Stimulated activated CD4-positive, alpha-beta T cell treated with anti-CD3 and anti-CD28 coated beads, TNF-alpha, amount 100 ng/mL, for 4 hours (primary cell): ENCODE measurements at places on chromosomes 2 and 18.

DNA sequence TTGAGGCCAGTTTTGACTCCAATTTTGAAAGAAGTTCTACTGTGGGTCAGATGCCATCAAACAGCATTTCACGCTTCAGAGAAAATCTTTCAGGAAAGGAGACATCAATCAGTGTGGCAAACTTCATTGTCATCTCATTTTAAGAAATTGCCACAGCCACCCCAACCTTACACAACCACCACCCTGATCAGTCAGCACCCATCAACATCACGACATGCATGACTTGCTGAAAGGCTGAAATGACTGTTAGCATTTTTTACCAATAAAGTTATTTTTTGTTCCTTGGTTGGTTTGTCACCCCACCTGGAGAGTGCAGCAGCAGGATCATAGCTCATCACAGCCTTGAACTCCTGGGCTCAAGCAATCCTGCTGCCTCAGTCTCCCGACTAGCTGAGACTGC lies 10.4 kb downstream of the DNAJC10 start:
- DNase-seq: no peak

GRCh38 chr2:40690525-40690924 lies 238.6 kb upstream of the SLC8A1 start:
- no peak for DNase-seq

DNA sequence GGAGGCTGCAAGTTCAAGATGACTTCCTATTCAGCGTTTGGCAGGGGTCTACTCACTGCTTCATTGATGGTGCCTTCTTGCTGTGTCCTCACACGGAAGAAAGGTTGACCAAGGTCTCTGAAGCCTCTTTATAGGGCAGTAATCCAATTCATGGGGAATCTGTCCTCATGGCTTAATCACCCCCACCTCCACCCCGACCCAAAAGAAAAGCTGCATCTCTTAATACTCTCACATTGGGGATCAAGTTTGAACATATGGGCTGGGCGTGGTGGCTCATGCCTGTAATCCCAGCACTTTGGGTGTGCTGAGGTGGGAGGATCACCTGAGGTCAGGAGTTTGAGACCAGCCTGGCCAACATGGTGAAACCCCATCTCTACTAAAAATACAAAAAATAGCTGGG lies 36.4 kb upstream of the HNMT start:
- no peak for DNase-seq

GRCh38 chr2:62475172-62476011 lies 30.6 kb downstream of the TMEM17 start:
- DNase-seq: no peak

DNA sequence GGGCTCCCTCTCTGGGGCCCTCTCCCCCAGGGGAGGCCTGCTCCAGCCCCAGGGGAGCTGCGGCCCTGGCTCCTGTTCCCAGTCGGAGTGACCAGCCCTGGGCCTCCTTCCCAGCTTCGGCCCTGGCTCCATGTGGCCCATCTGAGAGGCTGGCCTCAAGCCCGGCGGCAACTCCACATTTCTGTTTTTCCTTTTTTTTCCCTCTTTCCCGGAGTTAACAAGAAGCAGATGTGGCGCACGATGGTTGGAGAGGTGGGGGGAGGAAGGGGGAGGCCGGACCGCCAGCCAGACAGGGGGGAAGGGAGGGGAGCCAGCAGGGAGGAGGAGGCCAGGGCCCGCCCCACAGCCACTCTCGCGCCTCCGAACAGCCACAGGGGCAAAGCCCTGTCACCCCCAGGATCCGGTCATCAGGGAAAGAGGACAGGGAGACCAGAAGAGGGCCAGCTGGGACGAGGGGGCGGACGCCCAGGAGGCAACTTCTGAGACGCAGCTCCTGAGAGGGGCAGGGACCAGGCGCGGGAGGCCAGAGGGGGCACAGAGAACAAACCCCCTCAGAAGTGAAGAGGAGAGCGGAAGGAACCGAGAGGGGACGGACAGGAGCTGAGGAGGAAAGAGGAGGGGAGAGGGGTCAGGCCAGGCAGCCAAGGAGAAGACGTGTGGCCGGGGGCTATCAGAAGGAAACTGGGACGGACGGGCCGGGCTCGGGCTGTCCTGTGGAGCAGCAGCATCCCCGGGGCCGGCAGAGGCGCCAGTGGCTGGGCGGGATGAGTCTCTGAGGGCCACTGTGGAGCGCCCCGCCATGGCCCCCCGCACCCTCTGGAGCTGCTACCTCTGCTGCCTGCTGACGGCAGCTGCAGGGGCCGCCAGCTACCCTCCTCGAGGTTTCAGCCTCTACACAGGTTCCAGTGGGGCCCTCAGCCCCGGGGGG lies at the start of gene EMILIN1:
Gene EMILIN1 (plus strand): TSS at position 349 of the 928 bp plus-strand sequence. CDS start 451 bp downstream, at position 800.
- no peak for DNase-seq

- no peak for DNase-seq
These were observed 30.2 kb downstream of the XDH start for GRCh38 chr2:31384351-31384750.

GRCh38 chr2:37375741-37376288 lies 31.4 kb downstream of the QPCT start:
- DNase-seq: no peak

DNA sequence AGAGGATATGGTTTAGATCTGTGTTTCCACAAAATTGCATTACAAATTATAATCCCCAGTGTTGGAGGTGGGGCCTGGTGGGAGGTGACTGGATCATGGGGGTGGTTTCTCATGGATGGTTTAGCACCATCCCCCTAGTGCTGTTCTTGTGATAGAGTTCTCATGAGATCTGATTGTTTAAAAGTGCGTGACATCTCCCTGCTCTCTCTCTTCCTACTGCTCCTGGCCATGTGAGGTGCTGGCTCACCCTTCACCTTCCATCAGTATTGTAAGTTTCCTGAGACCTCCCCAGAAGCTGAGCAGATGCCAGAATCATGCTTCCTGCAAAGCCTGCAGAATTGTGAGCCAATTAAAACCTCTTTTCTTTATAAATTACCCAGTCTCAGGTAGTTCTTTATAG lies 33.1 kb downstream of the LHCGR start:
- DNase-seq: no peak

- DNase-seq: no peak
These were observed 83.9 kb downstream of the ACTR3 start for GRCh38 chr2:113973810-113974209.

GRCh38 chr18:31500051-31500688 lies 2.2 kb downstream of the DSG2 start:
- no peak for DNase-seq

DNA sequence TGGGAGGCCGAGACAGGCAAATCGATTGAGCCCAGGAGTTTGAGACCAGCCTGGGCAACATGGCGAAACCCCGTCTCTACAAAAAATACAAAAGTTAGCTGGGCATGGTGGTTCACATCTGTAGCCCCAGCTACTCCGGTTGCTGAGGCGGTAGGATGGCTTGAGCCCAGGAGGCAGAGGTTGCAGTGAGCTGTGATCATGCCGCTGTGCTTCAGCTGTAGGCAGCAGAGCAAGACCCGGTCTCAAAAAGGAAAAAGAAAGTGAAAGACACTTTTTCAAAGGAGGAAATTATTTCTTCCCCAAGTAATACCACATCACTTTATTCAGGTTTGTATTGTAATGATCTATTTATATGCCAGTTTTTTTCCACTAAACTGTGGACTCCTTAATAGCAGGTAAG lies 35.7 kb upstream of the TAF4B start:
- DNase-seq: peak; percentile 13

DNA sequence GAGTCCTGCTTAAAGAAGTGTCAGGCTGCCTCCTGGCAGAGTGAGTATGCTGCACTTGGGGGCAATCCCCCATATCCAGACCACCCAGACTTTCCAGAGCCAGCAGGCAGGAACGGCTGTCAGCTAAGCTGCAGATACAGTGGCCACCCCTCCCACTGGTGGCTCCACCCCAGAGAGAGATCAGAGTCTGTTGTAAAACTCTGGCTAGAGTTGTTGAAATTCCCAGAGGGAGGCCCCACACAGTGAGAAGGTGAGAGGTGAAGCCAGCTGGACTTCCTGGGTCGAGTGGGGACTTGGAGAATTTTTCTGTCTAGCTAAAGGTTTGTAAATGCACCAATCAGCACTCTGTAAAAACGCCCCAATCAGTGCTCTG lies 533.8 kb upstream of the ACVR2A start:
- no peak for DNase-seq

DNA sequence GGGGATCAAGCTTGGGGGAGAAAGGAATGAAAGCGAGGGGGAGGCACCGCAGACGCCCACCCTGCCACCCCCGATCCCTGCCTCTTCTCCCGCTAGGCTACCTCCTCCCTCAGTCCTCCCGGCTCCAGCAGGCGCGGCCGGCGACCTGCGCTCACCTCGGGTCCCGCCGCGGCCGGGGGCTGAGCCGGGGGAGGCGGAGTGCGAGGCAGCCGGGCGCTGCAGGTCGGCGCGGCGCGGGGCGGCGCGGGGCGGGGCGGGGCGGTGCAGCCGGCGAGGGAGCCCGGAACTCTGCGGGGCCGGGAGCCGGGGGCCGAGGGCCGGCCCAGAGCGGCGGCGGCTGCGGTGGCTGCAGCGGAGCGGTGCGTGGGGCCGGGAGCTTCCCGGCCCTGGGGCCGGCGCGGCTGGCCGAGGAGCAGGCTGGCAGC lies 477 bp downstream of the ACVR1 start:
- DNase-seq: no peak

- DNase-seq: no peak
These were observed 27.0 kb upstream of the ACVR1 start for GRCh38 chr2:157903151-157903550.

GRCh38 chr2:168152902-168153530 lies 94.4 kb downstream of the STK39 start:
- DNase-seq: no peak

- no peak for DNase-seq
These were observed 47.6 kb upstream of the MSTN start for GRCh38 chr2:190110131-190110530.

GRCh38 chr2:12750166-12750905 lies 33.6 kb downstream of the TRIB2 start:
- no peak for DNase-seq
